Astrocyte (in vitro differentiated cells and primary cell): ENCODE measurements at places on chromosomes 7 and 10. TPM values are rescaled to one million over a fixed set of nuclear protein-coding genes. Genes with fewer than 3 reads are reported as not detected.

ACTL6B gene
- not detected in 2 replicates for total RNA-seq

- no peak overlapping the region for H3K27ac ChIP-seq
- H3K4me3 ChIP-seq = no peak overlapping the region
- no peaks in the 10 kb centered on the region for H3K36me3 ChIP-seq
These were observed 234.1 kb downstream of the FOXP2 start for GRCh38 chr7:114648680-114649079.

CYP3A4 gene
- not detected in 2 replicates for total RNA-seq

DNA sequence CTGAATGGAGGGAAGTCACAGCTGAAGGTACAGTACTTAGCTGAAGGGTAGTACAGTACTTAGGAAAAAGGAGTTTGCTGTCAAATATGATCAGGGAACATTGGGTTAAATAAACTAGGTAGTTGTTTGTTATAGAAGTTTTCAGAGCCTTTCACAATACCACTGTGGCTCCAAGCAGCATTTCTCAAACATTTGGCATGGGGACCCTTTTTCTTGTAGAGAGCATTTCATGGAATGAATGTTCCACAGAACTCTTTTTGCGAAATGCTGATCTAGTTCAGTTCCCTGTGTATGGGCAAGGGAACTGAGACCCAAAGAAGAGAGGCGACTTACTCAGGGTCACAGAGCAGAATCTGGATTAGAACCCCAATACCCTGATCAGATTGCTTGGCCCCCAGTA lies 31.5 kb upstream of the DDX50 start:
- no peak overlapping the region for H3K4me3 ChIP-seq
- H3K27me3 ChIP-seq = no peaks in the 10 kb centered on the region
- no peaks in the 10 kb centered on the region for H3K36me3 ChIP-seq
- peaks cover 13% of the 10 kb centered on the region for H3K4me1 ChIP-seq
- H3K27ac ChIP-seq = no peak overlapping the region

DNA sequence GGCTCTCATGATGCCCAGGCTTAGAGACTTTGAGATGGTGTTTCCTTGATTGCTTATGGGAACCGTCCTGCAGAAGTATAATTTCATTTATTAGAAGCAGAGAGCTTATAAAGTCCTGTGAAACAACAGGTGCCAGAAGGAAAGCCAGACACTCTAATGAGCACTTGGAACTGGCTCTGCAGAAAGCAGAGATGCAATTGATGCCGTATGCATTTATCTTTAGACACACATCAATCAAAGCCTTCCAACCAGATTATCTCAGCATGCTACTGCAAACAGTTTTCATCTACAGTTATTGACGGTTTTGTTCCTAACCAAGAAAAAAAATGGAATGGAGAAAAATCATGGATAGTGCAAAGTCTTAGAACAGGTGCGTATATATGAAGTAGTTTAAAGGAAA lies 371.7 kb upstream of the PRKCQ start:
- no peak overlapping the region for H3K4me3 ChIP-seq
- H3K27ac ChIP-seq = no peak overlapping the region
- H3K36me3 ChIP-seq = no peaks in the 10 kb centered on the region
- H3K27me3 ChIP-seq = no peaks in the 10 kb centered on the region

DNA sequence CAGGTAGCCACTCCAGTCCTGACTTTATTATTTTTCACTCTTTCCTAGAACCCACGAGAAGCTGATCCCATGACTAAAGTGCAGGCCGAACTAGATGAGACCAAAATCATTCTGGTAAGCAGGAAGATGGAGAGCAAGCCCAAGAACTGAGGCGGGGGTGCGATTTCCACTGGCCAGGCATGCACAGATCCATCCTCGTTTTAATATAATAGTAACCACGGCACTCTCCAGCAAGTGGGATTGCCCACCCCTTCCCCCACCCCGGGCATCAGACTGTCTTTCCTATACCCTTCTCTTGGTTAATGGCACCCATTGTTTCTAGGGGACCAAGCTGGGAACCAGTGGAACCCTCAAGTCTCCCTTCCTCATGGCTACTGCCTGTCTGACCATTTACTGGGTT lies 7.3 kb downstream of the YKT6 start:
- H3K27me3 ChIP-seq = no peaks in the 10 kb centered on the region
- H3K4me3 ChIP-seq = no peak overlapping the region

DNA sequence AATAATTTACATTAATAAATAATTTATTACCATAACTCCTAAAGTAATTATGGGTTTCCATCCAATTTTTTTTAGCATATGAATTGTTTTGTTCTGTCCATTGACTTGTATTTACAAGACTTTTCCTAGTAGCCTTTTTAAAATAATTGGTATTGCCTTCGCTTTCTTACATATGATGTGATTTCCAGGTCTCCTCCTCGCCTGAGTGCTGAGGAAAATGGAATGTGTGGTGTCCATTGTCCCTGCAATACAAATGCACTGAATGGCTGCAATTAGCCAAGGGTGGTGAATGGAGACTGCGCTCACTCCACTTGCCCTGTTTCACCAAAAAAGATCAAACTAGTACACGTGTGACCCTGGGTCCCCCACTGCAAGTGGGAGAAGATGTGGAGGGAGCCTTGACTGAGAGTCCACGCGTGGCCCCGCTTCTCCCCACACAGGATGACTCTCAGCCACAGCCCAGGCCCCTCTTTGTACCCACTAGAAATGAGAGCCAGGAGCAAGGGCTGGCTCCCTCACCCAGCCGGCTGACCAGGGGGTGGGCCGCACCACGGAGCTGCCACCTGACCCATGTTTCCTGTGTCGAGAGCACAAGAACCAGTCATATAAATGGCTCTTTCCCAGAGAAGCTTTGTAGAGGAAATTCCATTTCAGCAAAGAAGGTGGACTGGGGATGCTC lies 52.6 kb downstream of the FAM53B start:
- H3K36me3 ChIP-seq = peaks cover 2% of the 10 kb centered on the region
- no peak for DNase-seq
- no peak overlapping the region for H3K27ac ChIP-seq
- no peaks in the 10 kb centered on the region for H3K27me3 ChIP-seq

DNA sequence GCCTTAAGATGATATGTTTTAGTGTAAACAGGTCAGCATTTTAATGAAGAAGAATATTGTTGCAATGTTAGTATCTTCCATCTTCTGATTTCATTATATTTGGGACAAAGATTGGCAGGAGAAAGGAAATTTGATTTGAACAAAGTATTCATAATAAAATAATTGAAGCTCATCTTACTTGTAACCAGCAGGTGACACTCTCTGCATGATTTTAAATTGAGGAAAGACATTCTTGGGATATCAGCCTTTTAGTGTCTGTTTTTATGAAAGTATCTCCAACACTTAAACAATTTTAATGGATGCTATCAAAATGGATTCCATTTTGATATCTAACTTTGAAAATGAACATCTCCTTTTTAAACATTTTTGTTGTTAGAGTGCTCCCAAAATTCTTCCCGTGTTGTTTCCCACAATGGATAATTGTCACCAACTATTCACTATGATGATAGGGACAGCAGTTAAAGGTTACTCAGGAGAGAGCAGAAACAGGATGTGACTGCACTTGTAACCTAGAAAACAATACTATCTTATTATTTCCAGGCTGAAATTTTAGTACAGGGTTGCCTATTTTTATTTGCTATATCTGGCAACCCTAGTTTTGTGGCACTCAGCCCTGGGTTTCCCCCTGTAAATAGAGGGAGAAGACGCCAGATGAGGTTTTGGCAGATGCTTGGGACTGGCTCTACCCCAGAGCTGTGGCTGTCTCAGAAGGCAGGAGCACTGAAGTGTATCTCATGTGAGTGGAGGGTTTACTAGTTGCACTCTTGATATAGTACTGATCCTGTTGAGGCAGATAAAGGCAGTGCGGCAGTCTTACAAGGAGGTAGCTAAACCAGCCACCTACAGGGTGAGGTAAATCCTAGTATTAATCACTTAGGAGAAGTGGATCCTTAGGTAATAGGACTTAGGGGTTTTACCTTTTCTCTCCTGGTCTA lies 31.0 kb upstream of the ABCB4 start:
- no peaks in the 10 kb centered on the region for H3K36me3 ChIP-seq
- H3K4me1 ChIP-seq = no peaks in the 10 kb centered on the region
- DNase-seq = peak; percentile 22

- H3K27me3 ChIP-seq = peaks cover 2% of the 10 kb centered on the region
- no peak overlapping the region for H3K4me3 ChIP-seq
- H3K27ac ChIP-seq = no peak overlapping the region
- no peak for DNase-seq
- no peaks in the 10 kb centered on the region for H3K4me1 ChIP-seq
- H3K36me3 ChIP-seq = no peaks in the 10 kb centered on the region
These were observed 24.5 kb downstream of the ADRB1 start for GRCh38 chr10:114068054-114068707.

MEOX2 gene
- not detected in 2 replicates for total RNA-seq

ASZ1 gene
- total RNA-seq = not detected in 2 replicates

DNA sequence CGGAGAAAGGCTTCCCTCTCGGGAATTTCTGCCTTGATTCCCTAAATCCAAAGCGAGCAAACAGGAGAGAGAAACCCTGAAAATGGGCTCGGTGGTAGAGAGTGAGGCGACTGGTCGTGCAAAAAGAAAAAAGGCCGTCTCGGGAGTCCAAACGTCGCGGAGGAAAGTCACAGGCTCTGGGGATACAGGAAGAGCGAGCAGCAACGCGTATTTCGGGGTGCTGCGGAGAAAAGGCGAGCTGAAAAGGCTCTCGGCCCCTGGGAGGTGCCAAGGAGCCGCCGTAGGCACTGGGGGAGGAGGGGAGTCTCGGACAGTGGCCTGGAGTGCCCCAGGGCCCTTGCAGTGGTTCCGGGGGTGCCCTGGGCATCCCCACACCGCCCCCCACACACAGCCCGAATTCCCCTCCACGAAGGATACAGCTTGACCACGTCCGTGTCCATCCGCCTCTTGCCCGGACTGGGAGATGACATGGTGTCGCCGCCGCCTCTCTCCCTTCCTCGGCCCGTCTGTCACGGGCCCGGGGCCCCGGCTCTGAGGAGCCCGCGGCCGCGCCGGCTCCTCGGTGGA lies 591 bp downstream of the UBE2H start:
- peak overlapping the region; percentile 92 for H3K27ac ChIP-seq
- DNase-seq = no peak
- no peaks in the 10 kb centered on the region for H3K27me3 ChIP-seq
- H3K4me1 ChIP-seq = peaks cover 29% of the 10 kb centered on the region
